ENCODE measurements at places on chromosomes 3 and 15. TPM values are rescaled to one million over a fixed set of nuclear protein-coding genes. Genes with fewer than 3 reads are reported as not detected.

- no peak overlapping the region for H3K27ac ChIP-seq
- H3K4me3 ChIP-seq = no peak overlapping the region
- H3K27me3 ChIP-seq = no peaks in the 10 kb centered on the region
- no peaks in the 10 kb centered on the region for H3K4me1 ChIP-seq
Observed at GRCh38 chr3:15476378-15476777, 45.1 kb downstream of the COLQ start.

DNA sequence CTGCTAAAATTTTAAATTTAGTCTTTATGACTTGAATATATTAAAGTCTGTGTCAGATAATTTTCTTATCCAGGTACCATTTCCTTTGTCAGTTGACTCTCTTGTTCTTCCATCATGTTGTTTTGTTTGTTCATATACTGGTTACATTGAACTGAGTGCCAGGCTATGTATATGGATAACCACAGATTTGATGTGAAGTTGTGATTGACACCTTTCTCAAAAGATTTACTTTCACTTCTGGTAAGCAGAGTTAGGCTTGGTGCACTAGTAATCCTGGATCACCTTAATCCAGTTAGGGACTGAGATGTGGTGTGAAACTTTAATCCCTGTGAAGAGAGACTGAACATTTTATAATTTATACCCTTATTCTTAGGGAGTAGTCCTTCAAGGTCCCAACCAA, 99.4 kb downstream of the ADAM10 start:
- H3K27ac ChIP-seq = no peak overlapping the region
- H3K27me3 ChIP-seq = no peaks in the 10 kb centered on the region
- DNase-seq = no peak
- H3K4me1 ChIP-seq = no peaks in the 10 kb centered on the region

GRCh38 chr3:50356553-50356952, 2.8 kb downstream of the TMEM115 start:
- no peak overlapping the region for H3K4me3 ChIP-seq
- peaks cover 8% of the 10 kb centered on the region for H3K36me3 ChIP-seq
- no peaks in the 10 kb centered on the region for H3K27me3 ChIP-seq
- H3K27ac ChIP-seq = peak overlapping the region; percentile 56
- H3K4me1 ChIP-seq = peaks cover 30% of the 10 kb centered on the region
- peak; percentile 86 for DNase-seq

DNA sequence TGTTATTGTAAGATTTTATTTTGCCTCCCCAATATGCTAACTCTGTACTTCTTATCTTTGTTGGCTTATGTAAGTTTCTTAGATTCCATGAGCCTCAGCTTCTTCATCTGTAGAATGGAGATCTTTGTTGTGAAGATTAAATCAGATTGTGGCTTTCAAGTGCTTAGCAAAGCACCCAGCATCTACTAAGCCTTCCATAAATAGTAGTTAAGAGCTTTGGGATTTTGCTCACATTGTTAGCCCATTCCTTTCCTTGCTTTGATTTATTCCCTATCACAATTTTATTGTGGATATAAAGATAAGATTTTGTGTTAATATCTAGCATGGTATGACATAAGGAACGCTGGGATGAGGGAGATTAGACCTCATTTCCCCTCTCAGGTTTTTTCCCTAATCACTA, 501.4 kb downstream of the PYDC2 start:
- H3K36me3 ChIP-seq = no peaks in the 10 kb centered on the region
- H3K27ac ChIP-seq = no peak overlapping the region
- no peak for DNase-seq
- H3K4me3 ChIP-seq = no peak overlapping the region

- DNase-seq = no peak
- no peak overlapping the region for H3K27ac ChIP-seq
- H3K27me3 ChIP-seq = no peaks in the 10 kb centered on the region
- H3K4me1 ChIP-seq = no peaks in the 10 kb centered on the region
Observed at GRCh38 chr3:39262846-39263245, 17.0 kb downstream of the CX3CR1 start.

- H3K27me3 ChIP-seq = no peaks in the 10 kb centered on the region
- no peak overlapping the region for H3K4me3 ChIP-seq
- no peak overlapping the region for H3K27ac ChIP-seq
- H3K4me1 ChIP-seq = no peaks in the 10 kb centered on the region
- H3K36me3 ChIP-seq = no peaks in the 10 kb centered on the region
- no peak for DNase-seq
Observed at GRCh38 chr15:73233623-73234022, 135.1 kb downstream of the HCN4 start.

DNA sequence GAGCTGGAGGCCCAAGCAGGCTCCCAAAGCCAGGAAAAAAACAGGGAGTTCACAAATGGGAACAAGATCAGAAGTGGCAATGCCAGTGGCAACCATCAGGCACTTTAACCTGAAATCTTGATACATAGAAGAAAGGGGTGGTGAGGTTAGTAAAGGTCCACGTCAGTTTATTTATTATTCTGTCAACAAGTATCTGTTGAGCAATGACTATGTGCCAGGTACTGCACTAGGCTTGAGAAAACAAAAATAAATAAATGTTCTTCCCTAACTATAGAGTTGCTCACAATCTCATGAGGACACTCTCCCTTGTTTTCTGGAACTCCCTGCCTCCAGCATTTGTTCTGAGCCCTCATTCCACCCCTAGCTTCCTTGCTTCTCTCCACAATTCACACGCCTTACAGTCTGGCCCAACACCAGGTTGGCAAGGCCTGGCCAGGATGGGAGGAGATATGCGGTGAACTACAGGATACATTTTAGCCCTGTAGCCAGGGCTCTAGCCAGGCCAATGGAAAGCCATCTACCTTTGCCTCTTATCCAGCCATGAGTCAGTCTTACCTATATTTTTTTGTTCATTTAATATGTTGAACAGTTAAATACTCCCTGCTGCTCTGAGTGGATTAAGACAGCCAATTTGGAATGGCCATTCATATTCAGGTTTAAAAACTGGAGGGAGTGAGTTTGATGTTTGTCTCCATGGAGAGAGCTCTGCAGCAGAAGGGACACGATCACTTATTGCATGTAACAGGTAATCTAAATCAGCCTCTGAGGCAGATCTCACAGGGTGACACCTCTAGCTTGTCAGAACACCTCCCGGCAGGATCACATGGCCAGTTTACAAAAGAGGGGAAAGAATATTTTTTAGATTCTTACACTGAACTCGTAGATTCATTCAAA, 161.9 kb upstream of the ATP11B start:
- no peaks in the 10 kb centered on the region for H3K36me3 ChIP-seq
- H3K27ac ChIP-seq = no peak overlapping the region
- H3K4me1 ChIP-seq = no peaks in the 10 kb centered on the region
- H3K4me3 ChIP-seq = no peak overlapping the region
- H3K27me3 ChIP-seq = no peaks in the 10 kb centered on the region

DNA sequence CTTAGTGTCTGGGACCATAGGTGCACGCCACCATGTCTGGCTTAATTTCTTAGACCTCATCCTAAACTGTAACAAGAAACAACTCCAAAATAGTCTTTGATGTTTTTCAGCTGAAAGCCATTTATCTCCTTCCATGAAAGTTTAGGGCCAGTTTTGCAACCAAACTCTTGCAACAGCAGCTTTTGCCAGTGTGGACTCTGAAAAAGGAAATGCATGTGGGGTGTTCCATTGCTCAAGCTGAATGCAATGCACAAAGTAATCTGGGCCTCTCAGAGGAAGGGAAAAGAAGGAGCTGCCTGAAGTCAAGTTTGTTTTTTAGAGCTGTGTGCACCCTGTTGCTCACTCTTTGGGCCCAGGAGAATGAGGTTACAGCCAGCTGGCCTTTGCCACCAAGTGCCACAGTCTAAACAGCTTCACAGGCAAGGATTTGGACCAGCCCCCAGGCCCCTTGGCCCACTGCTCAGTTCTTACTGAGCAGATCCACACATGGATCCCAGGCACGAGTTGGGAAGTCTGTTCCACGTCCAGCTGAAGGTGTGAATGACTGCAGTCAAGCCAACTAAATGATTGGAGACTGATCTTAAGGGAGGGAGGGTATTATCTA, 212.3 kb upstream of the LRRFIP2 start:
- H3K27me3 ChIP-seq = no peaks in the 10 kb centered on the region
- no peak overlapping the region for H3K4me3 ChIP-seq
- no peak overlapping the region for H3K27ac ChIP-seq
- DNase-seq = no peak
- no peaks in the 10 kb centered on the region for H3K4me1 ChIP-seq

- H3K27ac ChIP-seq = peak overlapping the region; percentile 79
- no peak overlapping the region for H3K4me3 ChIP-seq
- DNase-seq = peak; percentile 88
- H3K36me3 ChIP-seq = peaks cover 3% of the 10 kb centered on the region
- H3K4me1 ChIP-seq = peaks cover 31% of the 10 kb centered on the region
- H3K27me3 ChIP-seq = no peaks in the 10 kb centered on the region
Observed at GRCh38 chr3:172516318-172517214, 6.7 kb downstream of the TNFSF10 start.

DNA sequence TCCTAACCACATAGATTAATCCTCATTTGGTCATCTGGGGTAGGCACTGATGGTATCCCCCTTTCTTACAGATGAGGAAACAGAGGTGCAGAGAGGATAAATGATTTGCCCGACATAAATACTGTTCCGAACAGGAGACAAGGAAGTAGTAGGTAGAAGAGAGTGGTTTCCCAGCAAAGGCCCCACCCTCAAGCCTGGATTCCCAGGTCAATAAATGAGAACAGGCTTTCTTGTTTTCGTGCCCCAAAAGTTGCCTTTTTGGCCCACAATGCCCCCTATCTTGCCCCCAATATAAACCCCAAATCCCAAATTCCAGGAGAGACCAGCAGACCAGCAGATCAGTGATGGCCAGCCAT, 125.5 kb upstream of the PRR20G start:
- DNase-seq = peak; percentile 34
- no peaks in the 10 kb centered on the region for H3K27me3 ChIP-seq
- H3K4me1 ChIP-seq = no peaks in the 10 kb centered on the region
- no peaks in the 10 kb centered on the region for H3K36me3 ChIP-seq
- H3K27ac ChIP-seq = no peak overlapping the region
- H3K4me3 ChIP-seq = no peak overlapping the region

GRCh38 chr3:61894988-61895935, 333.9 kb downstream of the PTPRG start:
- no peaks in the 10 kb centered on the region for H3K27me3 ChIP-seq
- peak overlapping the region; percentile 58 for H3K27ac ChIP-seq
- H3K4me1 ChIP-seq = no peaks in the 10 kb centered on the region
- no peak overlapping the region for H3K4me3 ChIP-seq
- peak; percentile 88 for DNase-seq

DNA sequence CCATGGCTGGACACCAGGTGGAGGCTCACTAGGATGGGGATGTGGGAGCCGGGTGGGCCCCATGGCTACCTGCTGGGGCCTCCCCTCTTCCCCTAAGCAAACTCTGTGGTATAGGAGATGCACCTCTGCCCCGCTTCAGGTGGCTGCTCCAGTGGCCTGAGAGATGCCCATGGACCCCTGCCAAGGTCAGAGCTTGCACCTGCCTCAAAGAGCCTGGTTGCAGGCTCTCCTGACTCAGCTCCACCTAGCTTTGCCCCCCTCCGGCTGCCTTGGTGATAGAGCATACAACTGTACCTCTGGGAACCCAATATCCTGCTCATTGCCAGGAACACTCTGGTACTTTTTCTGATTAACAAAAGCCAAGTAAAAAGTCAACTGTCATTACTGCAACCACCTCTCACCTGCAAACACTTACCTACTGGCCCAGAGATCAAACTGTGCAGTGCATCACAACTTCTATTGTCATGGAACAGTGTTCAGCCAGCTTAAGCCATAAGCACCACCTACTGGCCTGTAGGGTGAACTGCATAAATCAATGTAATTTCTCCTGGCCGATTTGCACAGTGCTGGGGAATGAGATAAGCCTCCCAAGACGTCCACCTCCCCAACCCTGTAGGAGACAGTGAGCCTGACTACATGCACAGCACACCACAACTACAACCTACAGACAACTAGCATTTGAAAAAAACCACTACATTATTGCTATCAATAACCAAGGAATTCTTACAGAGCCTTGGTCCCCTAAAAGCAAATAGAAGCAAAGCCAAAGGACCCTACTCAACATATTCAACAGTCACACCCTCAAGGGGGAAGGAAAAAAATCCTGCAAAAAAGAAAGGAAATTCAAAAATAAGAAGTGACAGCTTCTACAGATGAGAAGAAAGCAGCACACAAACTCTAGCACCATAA, 352.4 kb upstream of the ARHGEF26 start:
- no peak overlapping the region for H3K27ac ChIP-seq
- H3K4me1 ChIP-seq = no peaks in the 10 kb centered on the region
- DNase-seq = peak; percentile 56

DNA sequence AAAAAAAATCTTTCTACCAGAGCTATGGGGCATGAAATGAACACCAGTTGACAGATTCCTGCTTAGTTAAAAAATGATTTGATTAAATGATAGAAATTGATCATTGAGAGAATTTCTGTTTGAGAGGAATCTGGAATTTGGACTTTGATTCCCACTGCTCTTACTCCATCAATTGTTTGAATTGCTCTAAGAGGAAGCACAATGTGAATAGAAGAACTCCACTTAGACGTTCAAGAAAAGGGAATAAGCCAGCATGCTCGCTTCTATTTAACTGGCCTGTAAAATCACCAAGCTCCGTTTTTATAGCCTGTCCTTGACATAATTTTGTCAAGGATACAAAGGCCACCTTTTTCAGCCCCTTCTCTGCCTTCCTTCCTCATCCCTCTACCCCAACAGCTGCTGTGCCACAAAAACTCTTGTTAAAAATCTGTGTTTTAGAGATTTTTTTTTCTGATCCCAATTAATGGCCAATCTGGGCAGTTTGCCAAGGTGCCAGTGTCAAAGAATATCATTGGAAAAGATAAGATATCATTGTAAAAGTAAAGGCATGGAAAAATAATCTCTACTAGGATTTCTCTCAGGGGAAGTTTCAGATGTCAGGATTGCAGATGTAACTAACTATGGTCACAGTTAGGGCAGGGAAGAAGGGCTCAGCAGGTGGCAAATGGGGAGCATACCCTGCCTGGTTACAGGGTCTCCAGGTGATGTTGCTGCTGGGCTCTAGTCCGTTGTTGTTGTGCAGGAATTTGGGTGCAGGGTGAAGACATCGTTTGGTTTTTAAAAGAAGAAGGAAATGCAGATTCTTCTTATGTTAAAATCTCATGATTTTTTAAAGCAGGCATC, 301.8 kb upstream of the PDZRN3 start:
- H3K36me3 ChIP-seq = no peaks in the 10 kb centered on the region
- no peak for DNase-seq
- H3K27ac ChIP-seq = no peak overlapping the region
- no peak overlapping the region for H3K4me3 ChIP-seq

The ANKRD63 gene
- total RNA-seq = not detected

The ATP13A5 gene
- 0.37 TPM for total RNA-seq

The DNASE1L3 gene
- total RNA-seq = 6.2 TPM

The MESP1 gene
- 10.5 TPM for total RNA-seq

All from colonic mucosa (tissue), 4 donors.